NCI-H1105 treated with DMSO at 0.1 percent for 48 hours (cell line): ENCODE measurements at places on chromosomes 11 and 22.

DNA sequence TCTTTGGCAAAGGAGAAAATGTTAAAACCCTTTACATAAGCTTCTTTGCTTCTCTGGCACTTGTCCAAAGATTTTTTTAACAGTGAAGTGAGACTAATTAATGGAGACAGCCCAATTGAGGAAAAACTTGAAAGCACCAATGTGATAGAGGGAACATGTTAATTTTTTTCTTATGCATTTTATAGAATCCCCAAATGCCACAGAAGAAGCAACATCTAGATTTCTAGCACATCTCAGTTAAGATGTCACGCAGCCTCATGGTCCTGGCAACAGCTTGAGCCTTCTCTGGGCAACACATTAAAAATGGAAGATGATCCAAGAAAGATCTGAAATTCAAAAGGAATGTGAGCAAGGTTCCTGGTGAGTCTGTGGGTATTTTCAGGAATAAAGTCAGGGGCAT, 48.5 kb downstream of the PACSIN2 start:
- DNase-seq, result no peak

DNA sequence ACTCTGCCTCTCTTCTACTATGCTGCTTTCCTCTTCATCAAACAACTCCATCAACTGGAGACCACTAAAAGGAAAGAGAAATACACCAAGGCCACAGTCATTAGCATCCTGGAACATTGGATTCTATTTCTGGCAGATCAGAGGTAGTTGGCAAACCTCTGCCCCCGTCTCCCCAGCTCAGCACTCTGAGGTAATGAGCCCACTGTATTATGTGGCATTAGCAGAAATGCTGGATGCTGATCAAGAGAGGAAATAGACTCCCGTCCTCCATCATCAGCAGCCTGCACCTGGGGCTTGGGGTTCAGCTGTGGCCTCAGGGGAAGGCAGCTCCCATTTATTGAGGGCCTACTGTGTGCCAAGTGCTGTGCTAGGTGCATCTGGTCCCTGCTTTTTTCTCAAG, 9.0 kb upstream of the RASD2 start:
- no peak for DNase-seq

DNA sequence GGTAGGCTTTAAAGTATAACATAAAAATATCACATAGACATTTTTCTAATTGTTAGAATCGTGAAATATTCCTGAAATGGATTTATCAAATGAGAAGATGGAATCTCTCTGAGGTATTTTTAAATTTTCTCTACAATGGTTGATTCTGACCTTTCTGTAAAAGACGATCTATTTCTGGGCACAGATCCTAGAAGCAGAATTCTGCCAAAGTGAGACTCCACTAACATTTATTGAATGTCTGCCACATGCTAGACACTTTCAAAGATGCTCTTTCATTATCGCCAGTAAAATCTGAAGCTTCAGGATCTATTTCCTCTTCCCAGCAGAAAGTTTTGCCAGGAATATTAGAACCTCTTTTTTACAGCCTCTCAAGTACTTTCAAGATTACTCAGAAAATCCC, 64.1 kb upstream of the TMEM45B start:
- no peak for DNase-seq

DNA sequence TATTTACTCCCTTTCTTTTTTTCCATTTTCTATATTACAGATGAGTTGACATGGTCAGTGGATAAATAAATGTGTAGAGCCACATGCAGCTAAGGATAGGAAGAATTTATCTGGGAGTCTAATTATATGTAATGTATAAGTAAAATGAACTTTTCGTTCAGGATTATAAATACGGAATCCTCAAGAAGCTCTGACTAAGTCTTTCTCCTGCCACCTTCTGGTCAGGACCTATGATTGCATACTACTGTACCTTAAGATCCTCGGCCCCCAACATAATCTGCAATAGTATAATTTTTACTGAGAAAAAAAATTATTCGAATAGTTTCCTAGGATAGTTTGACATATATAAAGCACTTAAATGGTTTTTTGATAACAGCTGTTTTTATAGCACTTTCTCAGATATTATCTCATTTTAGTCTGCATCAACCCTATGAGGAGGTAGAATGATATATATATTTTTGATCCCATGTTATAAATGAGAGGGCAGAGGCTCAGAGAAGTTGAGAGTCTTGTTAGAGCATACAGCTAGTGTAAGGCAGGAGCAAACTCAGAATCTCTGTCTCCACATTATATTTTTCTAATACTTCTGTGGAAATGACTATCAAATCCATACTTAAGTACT, 36.1 kb downstream of the CCDC90B start:
- peak; percentile 49 for DNase-seq

DNA sequence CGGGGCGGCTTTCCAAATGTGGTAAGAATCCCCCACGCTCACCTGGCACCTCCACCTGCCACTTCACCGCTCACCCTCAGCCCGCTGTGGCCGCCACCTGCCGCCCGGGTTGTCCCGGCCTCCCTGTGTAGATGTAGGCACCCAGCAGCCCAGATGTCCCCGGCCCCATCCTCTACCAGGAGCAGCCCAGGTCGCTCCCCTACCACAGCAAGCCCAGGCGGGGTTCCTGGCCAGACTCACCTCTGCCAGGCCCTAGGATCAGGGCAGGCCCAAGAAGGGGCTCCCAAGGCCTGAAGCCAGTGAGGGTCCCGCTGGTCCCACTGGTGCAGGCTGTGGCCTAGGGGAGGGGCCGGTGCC, 27.4 kb downstream of the MOB2 start:
- DNase-seq, result no peak

DNA sequence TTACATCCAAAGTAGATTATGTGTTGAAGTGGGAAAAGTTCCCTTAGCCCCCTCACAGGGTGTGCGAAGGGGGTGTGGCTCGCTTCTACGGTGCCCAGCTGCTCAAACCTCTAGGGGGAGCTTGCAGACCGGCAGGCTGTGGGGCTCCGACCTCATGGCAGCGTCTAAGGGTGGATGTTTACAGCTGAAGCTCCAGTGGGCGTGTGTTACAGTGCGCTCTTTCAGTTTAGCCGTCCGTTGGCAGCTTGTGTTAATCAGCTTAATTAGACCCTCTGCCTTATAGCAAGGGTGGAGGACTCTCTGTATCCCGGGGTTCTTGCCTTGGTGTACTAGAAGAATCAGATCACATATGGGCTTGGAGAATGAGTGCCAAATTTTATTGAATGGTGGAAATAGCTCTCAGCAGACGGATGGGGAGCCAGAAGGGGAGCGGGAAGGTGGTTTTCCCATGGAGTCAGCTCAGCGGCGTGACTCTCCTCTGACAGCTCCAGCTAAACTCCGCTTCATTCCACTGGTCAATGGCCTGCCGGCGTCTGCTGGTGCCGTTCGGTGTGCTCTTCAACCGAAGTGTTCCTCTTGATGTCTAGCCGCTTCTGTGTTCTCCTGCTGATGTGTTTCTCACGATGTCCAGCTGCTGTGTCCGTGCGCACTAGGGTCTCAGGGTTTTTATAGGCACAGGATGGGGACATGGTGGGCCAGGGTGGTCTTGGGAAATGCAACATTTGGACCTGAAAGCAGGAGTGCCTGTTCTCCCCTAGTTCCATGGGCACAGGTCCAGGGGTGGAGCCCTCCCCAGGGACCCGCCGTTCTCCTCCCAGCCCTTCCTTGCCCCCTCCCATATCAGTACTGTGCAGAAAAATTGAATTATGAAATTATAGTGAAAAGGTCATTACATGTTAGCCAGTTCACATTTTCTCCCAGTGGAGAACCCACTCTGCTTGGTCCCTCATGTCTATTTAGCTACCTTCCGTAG, 28.6 kb upstream of the OR10G7 start:
- DNase-seq, result peak; percentile 94

- DNase-seq, result no peak
These were observed at the start of gene PLAAT4 for GRCh38 chr11:63536669-63537292. Gene PLAAT4, plus strand, starts transcription at chr11:63536808. Its CDS starts 61 bp downstream, at chr11:63536869.

DNA sequence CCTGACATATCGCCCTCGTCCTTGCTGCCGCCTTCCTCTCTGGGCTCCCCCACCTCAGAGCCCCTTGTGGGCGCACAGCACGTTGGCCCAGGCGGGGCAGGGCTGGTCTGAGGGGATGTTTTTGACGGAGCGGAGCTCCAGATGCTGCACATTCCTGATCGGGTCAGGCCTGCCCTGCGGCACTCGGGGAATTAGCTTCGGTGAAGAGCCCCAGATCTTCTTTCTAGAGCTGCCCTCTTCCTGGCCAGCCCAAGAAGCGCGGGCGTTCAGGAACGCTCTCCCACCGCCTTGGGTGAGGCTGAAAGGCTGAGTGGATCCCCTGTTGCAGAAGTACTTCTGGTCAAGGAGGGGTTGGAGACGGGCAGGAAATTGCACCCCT, 12.1 kb downstream of the YPEL4 start:
- DNase-seq, result no peak

GRCh38 chr11:117588166-117588810, 208.7 kb downstream of the DSCAML1 start:
- no peak for DNase-seq

DNA sequence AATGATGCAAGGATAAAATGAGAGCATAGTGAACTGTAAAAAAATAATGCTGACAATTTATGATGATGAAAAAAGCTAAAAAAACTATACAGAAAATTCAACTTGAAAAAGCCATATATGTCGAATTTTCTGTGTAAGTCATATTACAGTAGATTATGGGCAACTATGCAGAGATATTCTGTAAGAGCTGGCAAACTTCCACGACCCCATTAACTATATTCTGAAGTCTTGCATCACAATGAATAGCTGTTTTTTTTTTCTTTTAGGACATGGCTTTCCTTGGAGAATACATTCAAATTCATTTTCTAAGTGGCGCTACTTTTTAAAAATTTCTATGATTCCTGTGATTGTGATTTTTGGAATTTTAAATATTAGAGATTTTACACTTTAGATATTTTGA, 18.4 kb downstream of the PSMD13 start:
- DNase-seq, result no peak

DNA sequence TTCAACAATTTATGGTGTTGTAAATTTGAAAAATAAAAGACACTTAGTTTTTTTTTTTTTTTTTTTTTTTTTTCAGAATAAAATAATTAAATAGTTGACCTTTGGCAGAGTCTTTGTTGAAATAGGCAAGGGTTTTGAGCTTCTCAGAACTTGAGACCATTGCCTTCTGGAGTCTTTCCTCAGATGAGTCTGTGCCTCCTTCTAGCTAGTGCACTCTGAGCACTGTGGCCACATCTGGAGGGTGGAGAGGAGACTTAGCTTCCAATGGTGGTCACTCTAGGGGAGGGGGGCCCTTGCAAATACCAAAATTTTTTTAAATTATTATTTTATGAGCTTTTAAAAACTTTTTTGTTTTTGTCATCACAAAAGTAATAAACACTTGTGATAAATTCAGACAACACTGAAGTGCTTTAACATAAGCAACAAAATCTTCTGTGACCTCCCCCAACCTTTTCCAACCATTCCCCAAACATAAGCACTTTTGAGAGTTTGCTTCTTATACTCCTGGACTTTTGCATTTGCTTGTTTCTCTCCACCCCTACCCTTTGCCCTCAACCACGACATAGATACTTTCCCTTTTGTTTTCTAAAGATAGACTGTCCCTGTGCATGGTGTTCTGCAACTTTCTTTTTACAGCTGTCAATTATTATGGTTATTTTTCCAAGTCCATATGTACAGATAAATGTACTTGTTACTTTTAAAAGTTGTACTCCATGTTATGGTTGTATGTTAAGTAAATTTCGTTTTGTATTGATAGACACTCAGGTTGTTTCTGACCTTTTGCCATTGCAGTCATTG, 41.1 kb downstream of the BMAL1 start:
- DNase-seq, result no peak

DNA sequence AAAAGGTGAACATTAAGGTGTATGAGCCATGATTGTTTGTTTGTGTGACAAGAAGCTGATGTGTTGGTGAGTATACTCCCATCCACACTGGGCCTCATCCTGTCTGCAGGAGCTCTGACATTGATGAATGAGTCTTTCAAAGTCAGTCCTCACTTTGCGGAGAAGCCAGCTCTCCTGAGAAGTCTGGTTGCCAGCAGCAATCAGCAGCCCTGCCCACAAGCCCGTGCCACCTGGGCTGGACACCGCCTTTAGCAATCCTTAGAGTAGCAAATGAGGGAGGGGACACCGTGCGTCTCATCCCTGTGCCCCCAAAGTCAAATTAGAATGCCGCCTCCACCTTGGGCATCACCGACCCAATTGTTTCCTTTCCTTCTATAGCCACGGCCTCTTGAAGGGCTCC, 174.8 kb upstream of the NECTIN1 start:
- DNase-seq, result no peak

DNA sequence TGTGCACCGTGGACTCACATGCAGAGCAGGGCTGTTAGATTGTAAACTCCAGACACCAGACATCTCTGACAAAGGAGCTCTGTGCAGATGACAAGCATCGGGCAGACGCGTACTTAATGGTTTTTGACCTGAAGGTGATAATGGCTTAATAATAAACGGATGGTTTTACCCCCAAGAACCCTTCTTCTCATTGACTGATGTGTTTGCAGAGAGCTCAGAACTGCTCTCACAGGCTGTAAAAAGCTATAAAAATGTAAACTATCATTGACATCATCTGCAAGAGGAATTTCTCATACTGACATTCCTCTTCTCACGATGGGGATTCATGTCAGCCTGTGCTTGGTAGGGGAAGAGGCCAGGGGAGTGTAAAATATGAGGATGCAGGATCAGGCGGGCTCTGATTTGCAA, 8.6 kb upstream of the ARHGAP8 start:
- no peak for DNase-seq

DNA sequence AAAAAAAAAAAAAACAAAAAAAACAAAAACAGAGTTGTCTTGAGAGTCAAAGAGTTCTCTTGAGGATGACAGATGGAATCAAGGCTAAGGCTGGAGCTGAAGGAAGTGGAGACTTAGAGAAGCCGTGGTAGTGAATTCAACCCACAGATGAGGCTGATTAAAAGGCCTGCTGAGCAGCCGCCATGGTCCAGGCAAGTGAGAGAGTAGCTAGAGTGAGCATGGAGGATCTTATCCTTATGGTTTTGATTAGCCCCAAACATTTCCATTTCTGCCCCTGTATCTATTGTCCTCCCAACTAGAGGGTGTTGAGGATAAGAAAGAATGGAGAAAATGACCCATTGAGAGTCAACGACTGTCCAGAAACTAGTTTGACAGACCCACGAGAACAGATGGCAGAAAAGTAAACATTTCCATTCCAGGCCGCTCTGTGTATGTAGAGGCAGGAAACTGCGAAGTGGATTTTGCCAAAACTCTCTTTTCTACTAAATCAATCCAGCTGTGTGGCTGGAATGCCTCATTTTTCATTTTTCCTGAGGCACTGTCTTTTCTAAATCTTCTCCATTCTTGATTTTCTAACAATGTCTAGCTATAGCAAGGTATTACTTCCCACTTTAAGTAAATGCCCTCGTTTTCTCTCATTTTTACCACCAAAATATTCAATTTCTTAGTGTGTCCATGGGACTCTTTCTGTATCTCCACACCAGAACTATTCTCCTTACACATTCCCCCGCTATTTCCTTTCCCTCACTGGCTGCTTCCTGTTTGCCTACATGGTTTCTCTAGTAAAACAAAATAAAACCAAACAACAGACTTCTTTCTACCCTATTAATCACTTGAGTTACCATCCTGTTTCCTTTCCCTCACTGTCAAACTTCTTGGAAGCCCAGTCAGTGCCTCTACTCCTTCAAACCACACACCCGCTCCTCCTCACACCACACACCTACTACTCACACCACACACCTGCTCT, 5.4 kb upstream of the MMP8 start:
- no peak for DNase-seq

GRCh38 chr22:37305887-37306286, 23.6 kb downstream of the CYTH4 start:
- DNase-seq, result no peak

- peak; percentile 34 for DNase-seq
These were observed 602 bp downstream of the EWSR1 start for GRCh38 chr22:29268511-29269229.
